ENCODE measurements at places on chromosomes 6 and 20.

- DNase-seq, result no peak
These were observed 169.1 kb upstream of the FUT9 start for GRCh38 chr6:95846652-95847051.

- DNase-seq, result no peak
These were observed 257.6 kb downstream of the ANKRD60 start for GRCh38 chr20:57970856-57971255.

DNA sequence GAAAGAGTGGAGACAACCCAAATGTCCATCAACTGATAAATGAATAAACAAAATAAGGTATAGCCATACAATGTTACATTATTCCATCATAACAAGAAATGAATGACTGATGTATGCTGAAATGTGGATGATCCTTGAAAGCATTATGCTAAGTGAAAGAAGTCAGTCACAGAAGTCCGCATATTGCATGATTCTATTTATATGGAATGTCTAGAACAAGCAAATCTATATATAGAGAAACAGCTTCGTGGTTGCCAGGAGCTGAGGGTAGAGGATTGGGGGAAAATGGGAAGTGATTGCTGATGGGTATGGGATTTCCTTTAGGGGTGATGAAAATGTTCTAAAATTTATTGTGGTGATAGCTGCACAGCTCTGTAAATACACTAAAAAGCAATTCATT, 196.8 kb downstream of the ATXN1 start:
- no peak for DNase-seq

GRCh38 chr6:45698046-45698445, 317.6 kb downstream of the CLIC5 start:
- no peak for DNase-seq

DNA sequence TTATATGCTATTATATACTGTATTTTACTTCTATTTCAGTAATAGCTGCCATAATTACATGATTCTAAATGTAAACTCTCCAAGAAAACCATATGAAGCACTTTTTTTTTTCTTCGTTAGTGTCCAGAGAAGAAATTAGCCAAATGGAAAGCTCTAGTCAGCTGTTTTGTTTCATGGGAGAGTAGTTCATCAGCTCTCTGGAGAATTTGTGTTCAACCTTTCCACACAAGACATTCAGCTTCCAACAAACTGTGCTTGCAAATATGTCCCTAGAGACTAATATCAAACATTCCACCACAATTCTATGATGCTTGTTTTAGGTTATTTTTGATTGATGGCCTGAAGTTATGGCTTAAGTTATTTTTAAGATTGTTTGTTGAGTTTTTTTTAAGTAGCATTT, 19.5 kb downstream of the FHL5 start:
- DNase-seq, result no peak

DNA sequence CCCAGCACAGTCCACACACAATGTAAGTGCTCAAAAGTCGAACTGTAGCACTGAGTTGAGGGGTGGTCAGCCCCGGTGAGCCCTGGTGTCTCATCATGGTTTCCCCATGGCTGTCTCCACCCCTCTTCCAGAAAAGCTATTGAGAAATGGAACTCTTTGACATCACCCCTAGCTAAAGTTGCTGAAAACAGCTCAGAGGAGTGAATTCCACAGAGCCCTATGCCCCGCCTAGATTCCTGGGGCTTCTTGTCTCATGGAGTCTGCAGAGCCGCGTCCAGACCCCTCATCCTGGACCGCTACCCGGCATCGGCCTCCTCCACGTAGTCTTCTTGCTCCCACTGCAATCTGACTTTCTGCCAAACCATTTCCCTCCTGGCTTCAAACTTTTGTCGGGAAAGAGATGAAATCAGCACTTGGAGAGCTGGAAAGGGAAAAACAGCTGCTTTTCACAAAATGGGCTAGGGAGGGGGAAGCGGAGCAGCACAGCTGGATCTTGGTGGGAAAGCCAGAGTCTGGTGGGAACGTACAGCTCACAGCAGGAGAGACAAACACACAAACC, 132.2 kb downstream of the SNX5 start:
- no peak for DNase-seq

GRCh38 chr6:142570221-142570671, 268.4 kb downstream of the ADGRG6 start:
- no peak for DNase-seq

- DNase-seq, result no peak
These were observed 146.2 kb upstream of the CARMIL1 start for GRCh38 chr6:25132934-25133333.
